ENCODE measurements at places on chromosomes 5 and 9. TPM values are rescaled to one million over a fixed set of nuclear protein-coding genes. Genes with fewer than 3 reads are reported as not detected.

Gene CPEB4
- 8.3 TPM for total RNA-seq

Gene RNF208
- total RNA-seq, result 8.9 TPM

Gene IRX2
- not detected for total RNA-seq

Gene SPATA24
- total RNA-seq, result 4.6 TPM

Gene PDZD2
- total RNA-seq, result 0.14 TPM

Gene HMCN2
- 0.05 TPM for total RNA-seq

DNA sequence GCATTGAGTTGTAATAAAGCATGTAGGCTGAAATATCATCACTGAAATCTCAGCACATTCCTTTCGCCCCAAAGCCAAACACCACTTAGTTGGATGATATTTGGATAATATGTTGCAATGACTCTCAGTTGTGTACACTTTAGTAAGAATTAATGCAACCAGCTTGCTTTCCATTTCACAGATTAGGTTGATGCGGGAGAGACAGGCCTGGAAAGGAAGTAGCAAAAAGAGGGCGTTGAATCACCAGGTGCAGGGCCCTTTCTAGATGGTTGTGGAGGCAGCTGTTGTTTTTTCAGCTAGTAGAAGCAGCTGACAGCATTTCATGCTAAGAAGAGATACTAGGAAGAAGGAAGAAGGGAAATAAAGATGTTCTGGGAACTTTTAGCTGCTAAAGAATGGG is 30.9 kb downstream of the DMRT3 start:
- H3K27me3 ChIP-seq, result peaks cover 36% of the 10 kb centered on the region
- no peak overlapping the region for H3K27ac ChIP-seq
- no peaks in the 10 kb centered on the region for H3K36me3 ChIP-seq
- no peak overlapping the region for H3K4me3 ChIP-seq

DNA sequence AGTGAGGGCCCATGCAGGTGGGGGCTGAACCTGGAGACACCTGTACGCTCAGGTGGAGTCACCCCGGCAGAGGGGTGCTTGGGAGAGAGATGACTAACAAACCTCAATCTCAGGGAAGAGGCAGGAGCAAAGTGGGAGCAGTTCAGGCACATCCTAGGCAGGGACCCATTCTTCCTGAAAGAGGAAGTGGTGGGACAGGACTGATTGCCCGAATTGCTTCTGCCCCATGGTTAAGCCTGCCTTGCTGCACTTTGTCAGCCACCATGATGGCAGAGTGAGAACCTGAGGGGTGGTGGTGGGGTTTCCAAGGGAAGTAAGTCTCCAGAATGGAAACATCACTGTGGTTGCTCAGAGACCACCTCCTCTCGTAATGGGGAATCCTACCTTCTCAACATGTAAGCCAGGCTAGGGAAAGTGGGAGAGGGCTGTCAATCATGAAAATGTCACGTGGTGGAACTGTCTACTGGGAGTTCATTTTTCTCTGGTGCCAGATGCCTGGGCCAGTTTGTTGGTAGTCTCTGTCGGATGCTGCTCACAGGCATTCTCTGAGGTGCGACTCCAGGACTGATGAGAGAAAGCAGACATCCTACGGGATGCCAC is 150.4 kb downstream of the HSPA4 start:
- no peak overlapping the region for H3K4me3 ChIP-seq
- no peaks in the 10 kb centered on the region for H3K36me3 ChIP-seq
- no peaks in the 10 kb centered on the region for H3K27me3 ChIP-seq
- no peak overlapping the region for H3K27ac ChIP-seq
- DNase-seq, result no peak

- no peaks in the 10 kb centered on the region for H3K4me1 ChIP-seq
- no peak overlapping the region for H3K4me3 ChIP-seq
- DNase-seq, result no peak
- peaks cover 2% of the 10 kb centered on the region for H3K27me3 ChIP-seq
- no peak overlapping the region for H3K27ac ChIP-seq
Observed at GRCh38 chr5:101673120-101673519, 623.0 kb downstream of the SLCO4C1 start.

DNA sequence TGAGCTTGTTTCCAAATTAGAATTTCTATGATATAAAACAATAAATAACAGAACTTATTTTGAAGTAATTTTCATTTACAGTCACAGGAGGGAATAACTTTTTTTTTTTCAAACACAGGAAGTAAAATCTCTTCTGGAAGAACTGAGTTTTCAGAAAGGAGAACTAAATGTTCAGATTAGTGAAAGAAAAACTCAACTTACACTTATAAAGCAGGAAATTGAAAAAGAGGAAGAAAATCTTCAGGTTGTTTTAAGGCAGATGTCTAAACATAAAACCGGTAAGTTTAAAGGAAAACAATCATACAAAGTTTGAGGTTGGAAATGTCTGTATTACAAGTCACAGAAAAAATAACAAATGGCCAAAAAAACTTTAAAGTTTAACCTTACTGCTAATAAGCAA is 41.6 kb downstream of the RAB14 start:
- H3K36me3 ChIP-seq, result peaks cover 60% of the 10 kb centered on the region
- no peaks in the 10 kb centered on the region for H3K27me3 ChIP-seq
- no peak for DNase-seq

DNA sequence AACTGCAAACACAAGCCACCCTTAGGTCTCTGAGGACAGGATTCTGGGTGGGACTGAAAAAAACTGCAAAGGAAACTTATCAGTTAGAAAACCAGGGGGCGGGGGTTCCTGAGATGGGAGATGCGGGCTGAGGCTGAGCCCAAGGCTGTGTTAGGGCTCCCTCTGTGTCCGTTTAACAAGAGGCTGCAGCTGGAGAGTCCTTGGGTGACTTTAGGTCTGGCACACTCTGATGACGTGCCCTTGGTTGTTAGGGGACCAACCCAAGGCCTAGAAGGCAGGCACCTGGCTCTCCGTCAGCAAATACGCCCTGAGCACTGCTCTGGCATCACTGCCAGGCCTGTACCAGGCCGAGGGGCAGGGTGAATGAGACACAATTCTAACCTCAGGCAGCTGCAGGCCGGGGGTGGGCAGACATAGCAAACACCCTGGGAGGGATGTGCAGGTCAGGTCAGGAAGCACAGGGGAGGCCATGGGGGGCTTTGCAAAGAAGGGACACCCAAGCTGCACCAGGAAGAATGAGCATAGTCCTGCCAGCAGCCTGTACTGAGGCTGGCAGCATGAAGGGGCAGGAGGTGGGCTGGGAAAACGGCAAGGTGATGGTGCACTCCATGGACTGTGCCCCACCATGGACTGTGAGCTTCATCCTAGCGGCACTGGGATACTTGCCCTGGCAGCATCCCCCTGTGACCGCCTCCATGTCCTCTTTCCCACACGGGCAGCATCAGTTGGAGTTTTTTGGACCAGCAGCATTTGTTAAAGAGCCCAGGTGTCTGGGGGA is 137.9 kb downstream of the GABBR2 start:
- DNase-seq, result no peak
- H3K36me3 ChIP-seq, result no peaks in the 10 kb centered on the region
- peaks cover 11% of the 10 kb centered on the region for H3K27me3 ChIP-seq
- no peak overlapping the region for H3K27ac ChIP-seq

GRCh38 chr5:17831279-17831678 is 197.0 kb downstream of the TAF11L14 start:
- no peaks in the 10 kb centered on the region for H3K36me3 ChIP-seq
- no peak overlapping the region for H3K4me3 ChIP-seq
- DNase-seq, result no peak

DNA sequence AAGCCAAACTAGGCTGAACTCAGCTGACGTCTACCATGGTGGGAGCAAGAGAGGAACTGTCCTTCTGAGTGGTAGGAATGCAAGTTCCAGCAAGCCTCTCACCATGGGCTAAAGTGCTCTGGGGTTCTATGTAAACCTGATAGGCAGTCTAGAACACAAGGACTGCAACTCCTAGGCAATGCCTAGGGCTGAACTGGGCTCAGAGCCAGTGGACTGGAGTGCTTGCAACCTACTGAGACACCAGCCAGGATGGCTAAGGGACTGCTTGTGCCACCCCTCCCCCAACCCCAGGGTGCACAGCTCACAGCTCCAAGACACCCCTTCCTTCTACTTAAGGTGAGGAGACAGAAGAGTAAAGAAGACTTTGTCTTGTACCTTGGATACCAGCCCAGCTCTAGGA is 12.1 kb upstream of the RCL1 start:
- H3K27me3 ChIP-seq, result peaks cover 3% of the 10 kb centered on the region
- H3K4me3 ChIP-seq, result no peak overlapping the region
- H3K4me1 ChIP-seq, result no peaks in the 10 kb centered on the region
- H3K27ac ChIP-seq, result no peak overlapping the region
- no peaks in the 10 kb centered on the region for H3K36me3 ChIP-seq
- DNase-seq, result no peak

- no peak for DNase-seq
- peaks cover 51% of the 10 kb centered on the region for H3K36me3 ChIP-seq
- H3K4me3 ChIP-seq, result no peak overlapping the region
- H3K4me1 ChIP-seq, result peaks cover 39% of the 10 kb centered on the region
- no peaks in the 10 kb centered on the region for H3K27me3 ChIP-seq
- no peak overlapping the region for H3K27ac ChIP-seq
Observed at GRCh38 chr5:34915856-34916192, 313 bp downstream of the BRIX1 start.
